ENCODE measurements at places on chromosomes 3 and 15.

DNA sequence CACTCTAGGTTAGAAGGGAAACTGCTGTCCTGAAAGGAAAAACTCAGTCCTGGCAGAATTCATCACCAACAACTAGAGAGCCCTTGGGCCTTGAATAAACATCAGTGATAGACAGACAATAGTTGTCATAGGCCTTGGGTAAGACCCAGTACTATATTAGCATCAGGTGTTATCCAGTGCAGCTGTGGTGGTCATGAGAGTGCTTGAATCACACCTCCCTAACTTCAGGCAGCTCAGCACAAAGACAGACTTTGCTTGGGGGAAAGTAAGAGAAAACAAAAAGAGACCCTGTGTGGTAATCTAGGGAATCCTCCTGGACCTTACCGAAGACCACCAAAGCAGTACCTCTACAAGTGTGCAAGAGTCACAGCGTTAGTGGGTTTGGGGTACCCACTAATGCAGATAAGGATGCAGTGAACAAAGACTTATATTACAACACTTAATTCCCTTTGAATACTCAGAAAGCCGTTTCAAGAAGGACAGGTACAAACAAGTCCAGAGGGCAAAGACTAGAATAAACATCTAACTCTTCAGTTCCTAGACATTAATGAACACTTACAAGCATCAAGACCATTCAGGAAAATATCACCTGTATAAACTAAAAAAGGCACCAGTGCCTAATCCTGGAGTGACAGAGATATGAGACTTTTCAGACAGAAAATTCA lies 332.3 kb upstream of the EPHA3 start:
- DNase-seq, result no peak

- DNase-seq, result no peak
Measured at GRCh38 chr3:133712017-133712416, 34.2 kb upstream of the TF start.

DNA sequence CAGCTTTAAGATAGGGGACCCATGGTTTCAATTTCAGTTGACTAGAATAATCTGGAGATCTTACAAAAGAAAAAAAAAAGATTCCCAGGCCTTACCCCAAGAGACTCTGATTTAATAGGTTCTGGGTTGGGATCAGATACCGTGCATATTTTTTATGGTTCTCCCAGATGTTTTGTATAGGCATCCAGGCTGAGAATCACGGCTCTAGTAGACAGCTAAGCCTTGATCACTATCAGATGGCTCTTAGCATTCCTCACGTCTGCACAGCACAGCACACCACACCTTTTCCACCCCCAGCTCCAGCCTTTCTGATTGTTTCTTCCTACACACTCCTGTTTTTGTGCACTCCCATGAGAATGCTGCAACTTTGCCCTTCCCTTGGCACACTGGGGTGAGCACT lies 40.8 kb downstream of the TMEM45A start:
- DNase-seq, result no peak

GRCh38 chr3:133895208-133896001 lies at the start of gene RAB6B:
Gene RAB6B, minus strand, starts transcription at chr3:133895882. Its CDS starts 416 bp downstream, at chr3:133895466.
- peak; percentile 95 for DNase-seq

GRCh38 chr15:65611888-65612615 lies 1.1 kb upstream of the INTS14 start:
- no peak for DNase-seq

- DNase-seq, result peak; percentile 94
Measured at GRCh38 chr3:184354121-184354728, 7.2 kb downstream of the CLCN2 start.

DNA sequence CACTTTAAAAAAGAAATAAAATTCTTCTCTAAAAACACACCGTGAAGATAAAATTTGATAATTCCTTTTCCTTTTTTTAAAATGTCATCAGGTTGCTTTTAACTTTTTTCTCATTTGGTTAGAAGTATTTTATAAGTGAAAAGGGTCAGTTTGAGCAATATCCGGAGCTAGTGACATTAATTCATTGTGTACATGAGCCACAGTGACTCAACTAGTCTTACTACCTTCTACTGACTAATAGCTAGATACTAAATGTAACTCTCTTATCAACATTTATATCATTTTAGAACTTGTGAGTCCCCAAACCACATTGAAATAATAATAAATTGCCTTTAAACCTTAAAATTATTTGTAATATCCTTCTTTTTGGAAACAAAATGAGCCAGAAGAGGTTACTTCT lies 101.2 kb upstream of the ZBTB20 start:
- DNase-seq, result no peak

DNA sequence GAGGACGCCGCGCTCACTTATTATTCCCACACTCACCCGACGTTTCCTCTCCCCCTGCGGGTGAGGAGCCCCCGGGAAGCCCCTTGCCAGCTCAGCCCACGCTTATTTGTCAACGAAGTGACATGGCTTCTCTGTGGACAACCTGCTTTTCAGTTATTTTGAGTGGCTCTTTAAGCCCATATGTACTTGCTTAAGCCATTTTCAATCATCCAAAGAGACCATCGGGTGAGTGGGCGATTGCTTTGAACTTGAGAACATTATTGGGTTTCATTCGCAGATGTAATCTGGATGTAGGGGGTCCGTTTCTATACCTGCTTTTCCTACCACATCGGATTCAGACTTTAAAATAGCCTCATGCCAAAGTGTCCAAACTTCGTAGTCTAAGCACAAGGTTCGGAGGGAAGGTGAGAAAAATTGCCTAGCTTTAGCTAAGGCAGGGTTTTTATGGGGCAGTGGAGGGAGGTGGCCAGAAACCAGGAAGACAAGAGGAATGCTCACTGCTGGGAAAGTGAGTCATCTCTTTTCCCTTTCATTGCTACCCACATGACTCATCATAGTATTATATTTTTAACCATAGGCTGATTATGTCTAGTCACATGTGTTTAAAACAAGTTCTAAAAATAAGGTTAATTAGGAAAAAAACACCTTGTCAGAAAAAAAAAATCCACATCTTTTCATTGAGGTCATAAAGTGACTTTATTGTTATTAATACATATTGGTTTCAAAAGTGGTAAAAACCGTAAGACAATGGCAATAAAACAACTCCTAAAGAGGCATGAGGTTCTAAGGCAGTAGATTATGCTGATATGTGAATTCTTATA lies 773.1 kb upstream of the NR2F2 start:
- no peak for DNase-seq

GRCh38 chr15:44102675-44103254 lies 92.3 kb downstream of the FRMD5 start:
- no peak for DNase-seq

DNA sequence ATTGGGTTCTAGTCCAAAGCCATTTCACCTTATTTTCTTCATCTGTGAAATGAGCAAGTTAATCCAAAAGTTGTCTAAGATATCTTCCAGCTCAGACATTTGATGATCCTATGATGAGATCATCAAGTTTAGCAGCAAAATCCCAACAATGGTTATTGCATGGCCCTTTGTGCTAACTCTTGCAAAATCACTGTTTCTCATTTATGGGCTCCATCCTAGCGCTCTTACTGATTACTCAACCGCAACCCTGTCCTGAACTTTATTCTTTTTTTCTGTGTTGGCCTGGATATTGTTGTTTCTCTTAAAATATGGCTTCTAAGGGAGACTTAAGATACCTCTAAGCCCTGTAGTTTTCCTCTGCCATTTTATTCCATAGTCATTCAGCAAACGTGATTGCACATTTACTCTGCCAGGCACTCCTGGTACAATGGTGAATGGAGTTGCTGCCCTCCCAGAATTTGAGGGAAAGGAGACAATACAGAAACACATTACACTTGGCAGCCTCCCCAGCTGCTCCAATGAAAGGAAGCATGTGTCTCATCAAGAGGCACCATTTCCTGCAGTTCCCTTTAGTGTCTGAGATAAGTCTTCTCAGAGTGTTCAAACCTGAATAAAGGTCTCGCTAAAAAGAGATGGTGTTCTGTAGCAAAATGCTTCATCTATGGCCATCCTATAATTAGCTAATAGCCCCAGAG lies 4.4 kb downstream of the GXYLT2 start:
- DNase-seq, result no peak

DNA sequence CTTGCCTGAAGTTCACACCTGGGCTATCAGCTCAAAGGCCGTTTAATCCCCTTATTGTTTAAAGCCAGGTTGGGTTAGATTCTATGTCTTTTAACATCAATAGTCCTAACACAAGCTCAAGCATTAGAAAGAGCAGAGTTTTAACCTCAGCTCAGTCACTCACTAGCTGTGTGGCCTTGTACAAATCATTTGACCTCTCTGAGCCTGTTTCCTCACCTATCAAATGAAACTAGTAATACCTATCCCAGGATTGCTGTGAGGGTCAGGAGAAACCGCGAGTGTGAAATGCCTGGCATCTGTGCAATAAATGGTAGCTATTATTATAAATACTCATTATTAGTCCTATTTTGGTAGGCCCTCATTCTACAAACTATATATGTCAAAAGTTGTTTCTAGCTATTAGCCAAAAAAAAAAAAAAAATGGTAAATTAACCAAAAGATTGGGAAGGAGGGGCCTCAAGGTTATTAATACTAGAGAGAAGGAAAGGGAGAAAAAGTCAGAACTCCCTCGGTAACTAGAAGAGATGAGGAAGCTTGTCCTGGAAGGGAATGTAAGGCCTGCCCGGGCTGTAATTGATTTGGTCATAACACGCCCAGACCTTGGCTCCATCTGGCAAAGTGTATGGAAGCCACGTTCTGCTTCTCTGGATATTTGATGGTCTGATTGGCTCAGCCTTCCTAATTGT lies 510.5 kb upstream of the PROK2 start:
- no peak for DNase-seq

DNA sequence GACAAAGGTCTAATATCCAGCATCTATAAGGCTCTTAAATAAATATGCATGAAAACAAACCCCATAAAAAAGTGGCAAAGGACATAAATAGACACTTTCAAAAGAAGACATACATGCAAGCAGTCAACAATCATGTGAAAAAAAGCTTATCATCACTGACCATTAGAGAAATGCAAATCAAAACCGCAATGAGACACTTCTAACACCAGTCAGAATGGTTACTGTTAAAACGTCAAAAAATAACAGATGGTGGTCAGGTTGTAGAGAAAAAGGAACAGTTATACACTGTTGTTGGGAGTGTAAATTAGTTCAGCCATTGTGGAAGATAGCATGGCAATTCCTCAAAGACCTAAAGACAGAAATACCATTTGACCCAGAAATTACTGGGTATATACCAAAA lies 440.7 kb upstream of the KCNMB2 start:
- no peak for DNase-seq

- DNase-seq, result no peak
Measured at GRCh38 chr15:101675796-101676582, 23.8 kb upstream of the TM2D3 start.

DNA sequence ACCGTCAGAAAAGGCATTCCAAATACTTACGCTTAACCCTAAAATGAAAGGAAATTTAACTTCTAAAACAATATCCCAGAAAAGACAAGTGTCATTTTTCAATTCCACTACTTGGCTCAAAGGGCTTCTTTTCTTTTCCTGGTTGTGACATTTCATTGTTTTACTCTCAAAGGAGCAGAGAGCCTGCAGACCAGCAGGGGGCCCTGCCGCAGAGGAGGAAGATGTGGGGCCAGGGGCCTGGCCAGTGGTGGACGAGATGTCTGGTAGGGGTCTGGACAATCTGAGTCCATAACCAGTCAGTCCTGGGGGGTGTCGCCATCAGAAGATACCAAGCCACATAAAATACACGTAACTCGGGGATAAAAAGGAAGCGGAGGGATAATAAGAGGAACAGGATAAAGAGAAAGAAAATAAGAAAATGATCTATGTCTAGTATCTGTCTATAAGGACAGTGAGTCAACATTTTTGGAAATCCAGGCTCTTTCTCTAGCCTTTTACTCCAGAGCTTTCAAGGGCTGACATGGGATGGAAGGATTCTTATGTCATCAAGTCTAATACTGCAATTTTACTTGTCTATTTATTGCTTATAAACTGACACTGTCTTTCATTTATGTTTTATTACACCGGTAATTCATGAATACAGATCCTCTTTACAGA lies 54.2 kb upstream of the ARHGEF3 start:
- DNase-seq, result peak; percentile 56

GRCh38 chr3:9097495-9097894 lies 134.2 kb upstream of the RAD18 start:
- no peak for DNase-seq

DNA sequence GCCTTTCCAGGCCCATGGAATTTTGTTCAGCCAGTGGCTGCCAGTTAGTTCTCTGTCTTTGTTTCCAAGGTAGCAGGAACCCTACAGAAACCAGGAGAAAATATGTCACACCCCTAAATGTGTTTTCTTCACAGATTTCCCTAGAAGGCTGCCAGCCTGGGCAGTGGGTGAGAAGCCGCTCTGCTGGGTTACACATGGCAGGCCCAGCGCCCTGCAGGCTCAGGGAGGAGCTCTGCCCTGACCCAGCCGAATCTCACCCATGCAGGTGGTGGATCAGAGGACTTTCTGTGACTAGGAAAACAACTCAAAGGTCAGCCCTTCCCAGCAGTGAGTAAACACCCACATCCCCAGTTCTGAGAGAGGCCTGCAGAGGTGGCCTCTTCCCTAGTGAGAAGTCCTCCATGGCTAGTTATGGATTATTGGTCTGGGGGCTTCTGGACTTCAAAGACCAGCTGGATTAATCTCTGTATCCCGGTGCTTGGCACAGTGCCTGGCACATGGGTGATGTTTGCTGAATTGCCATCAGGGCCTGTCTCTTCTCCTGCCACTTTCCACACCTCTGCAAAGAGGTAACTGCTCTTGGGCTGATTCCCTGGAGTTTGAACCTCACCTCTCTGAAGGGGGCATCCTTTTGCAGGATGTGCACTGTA lies 34.7 kb upstream of the BDH1 start:
- DNase-seq, result no peak

GRCh38 chr15:26892678-26893077 lies 25.8 kb downstream of the GABRA5 start:
- DNase-seq, result no peak
